Activated T-helper 1 cell treated with anti-CD3 and anti-CD28 coated beads, Interleukin-12 subunit alpha, Interleukin-12 subunit beta, Interleukin-2, Interleukin-4 antibody, amounts not matched to agents 30 ng/mL and 10 ng/mL and 1 ng/mL, durations not matched to agents 14 hours and 24 hours and 36 hours (primary cell): ENCODE measurements at places on chromosomes 7 and 10.

DNA sequence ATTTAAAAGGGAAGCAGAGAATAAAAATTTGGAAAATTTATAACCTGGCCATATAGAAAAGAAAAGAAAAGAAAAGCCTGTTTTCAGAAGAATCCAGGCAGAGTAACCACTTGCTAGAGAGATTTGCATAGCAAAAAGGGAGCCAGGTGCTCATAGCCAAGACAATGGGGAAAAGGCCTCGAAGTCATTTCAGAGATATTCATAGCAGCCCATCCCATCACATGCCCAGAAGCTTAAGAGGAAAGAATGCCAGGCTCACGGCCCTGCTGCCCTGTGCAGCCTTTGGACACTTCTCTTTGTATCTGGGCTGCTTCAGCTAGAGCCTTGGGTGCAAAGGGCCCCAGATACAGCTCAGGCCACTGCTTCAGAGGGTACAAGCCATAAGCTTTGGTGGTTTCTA, 159.8 kb downstream of the CCDC7 start:
- no peaks in the 10 kb centered on the region for H3K36me3 ChIP-seq
- H3K27me3 ChIP-seq = no peaks in the 10 kb centered on the region
- no peak for DNase-seq
- no peak overlapping the region for H3K27ac ChIP-seq
- H3K4me3 ChIP-seq = no peak overlapping the region

DNA sequence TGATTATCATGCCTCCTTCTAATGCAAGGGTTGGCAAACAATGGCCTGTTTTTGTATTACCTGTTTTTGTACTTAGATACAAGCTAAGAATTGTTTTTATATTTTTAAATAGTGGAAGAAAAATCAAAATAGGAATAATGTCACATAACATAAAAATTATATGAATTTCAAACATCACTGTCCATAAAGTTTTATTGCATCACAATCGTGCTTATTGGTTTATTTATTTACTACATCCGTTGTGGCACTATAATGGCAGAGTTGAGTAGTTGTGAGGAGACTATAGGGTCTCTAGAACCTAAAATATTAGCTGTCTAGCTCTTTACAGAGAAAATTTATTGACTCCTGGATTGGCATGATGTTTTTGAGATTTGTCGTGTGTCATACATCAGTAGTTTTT, 4.1 kb downstream of the KIF20B start:
- no peak for DNase-seq
- no peaks in the 10 kb centered on the region for H3K27me3 ChIP-seq
- no peak overlapping the region for H3K27ac ChIP-seq
- peaks cover 16% of the 10 kb centered on the region for H3K36me3 ChIP-seq
- H3K4me3 ChIP-seq = peak overlapping the region; percentile 17
- H3K4me1 ChIP-seq = peaks cover 67% of the 10 kb centered on the region

GRCh38 chr10:17771017-17771416, 19.0 kb downstream of the TMEM236 start:
- H3K4me1 ChIP-seq = no peaks in the 10 kb centered on the region
- no peak overlapping the region for H3K27ac ChIP-seq
- no peak for DNase-seq
- H3K27me3 ChIP-seq = peaks cover 4% of the 10 kb centered on the region

DNA sequence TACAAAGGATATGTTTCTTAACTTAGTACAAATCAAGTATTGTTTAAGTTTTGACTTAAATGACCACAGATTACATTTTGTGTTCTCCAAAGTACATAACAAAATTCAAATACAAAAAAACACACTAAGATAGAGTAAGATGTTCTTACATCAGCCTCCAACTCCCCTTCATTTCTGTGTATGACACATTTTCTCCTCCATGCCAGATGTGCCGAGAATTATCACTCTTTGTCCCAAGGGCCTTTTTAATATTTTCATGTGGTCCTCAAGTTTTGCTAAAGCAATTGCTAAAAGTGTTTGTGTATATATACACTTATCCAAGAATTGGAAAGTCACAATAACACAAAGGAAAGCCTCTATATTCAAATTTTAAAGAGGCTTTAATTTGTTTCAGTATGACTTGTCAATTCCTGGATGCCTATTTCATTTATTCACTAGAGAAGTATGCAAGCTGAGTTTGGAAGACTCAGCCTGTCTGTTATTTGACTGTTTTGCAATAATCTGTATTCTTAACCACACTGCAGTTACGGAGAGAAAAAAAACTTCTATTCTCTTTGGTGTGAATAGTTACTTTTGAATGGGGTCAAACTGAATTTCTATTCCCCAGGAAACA, 586.4 kb upstream of the SEMA3D start:
- H3K27me3 ChIP-seq = no peaks in the 10 kb centered on the region
- H3K4me1 ChIP-seq = no peaks in the 10 kb centered on the region
- H3K27ac ChIP-seq = no peak overlapping the region
- DNase-seq = no peak

- H3K36me3 ChIP-seq = peaks cover 13% of the 10 kb centered on the region
- H3K27ac ChIP-seq = no peak overlapping the region
- H3K27me3 ChIP-seq = no peaks in the 10 kb centered on the region
- H3K4me3 ChIP-seq = no peak overlapping the region
- peaks cover 34% of the 10 kb centered on the region for H3K4me1 ChIP-seq
Observed at GRCh38 chr7:112453505-112454171, 3.4 kb downstream of the IFRD1 start.

DNA sequence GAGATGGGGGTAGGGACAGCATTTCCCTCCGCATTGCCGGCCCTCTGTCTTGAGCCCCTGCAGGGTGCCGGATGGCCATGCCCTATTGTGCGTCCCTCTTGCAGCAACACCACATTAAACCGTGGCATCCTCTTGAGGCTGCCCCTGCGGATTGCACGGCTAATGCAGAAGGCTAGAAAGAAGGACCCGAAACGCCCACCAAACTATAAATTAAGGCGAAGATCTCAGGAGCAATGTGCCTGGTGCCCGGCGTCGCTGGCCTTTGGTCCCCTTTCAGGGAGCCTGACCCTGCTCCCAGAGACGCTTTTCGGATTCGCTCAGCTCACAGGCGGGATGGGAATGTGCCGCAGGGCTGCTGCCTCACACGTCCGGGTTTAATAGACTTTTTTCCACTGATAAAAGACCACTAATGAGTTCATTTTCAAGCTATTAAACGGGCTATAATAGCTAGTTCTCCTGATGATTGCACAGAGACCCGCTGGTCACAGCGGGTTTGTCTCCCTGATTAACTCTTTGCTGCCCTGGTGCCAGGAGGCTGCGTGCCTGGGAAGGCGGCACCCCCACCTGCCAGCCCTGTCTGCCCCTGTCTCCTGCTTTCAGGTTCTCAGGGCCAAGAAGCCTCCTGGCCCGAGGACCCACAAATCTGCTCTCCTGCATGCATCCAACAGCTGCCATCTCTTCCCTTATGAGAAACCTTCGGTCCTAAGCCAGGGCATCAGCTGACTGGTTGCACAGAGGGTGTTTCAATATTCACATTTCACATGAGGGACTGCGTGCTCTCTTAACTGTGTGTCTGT, 128.3 kb downstream of the ADARB2 start:
- no peak overlapping the region for H3K27ac ChIP-seq
- peaks cover 24% of the 10 kb centered on the region for H3K27me3 ChIP-seq
- no peak overlapping the region for H3K4me3 ChIP-seq
- no peaks in the 10 kb centered on the region for H3K4me1 ChIP-seq

GRCh38 chr7:87510411-87510875, 35.0 kb upstream of the ABCB4 start:
- no peaks in the 10 kb centered on the region for H3K27me3 ChIP-seq
- H3K4me1 ChIP-seq = peaks cover 27% of the 10 kb centered on the region
- H3K4me3 ChIP-seq = no peak overlapping the region
- peak overlapping the region; percentile 24 for H3K27ac ChIP-seq
- H3K36me3 ChIP-seq = no peaks in the 10 kb centered on the region

DNA sequence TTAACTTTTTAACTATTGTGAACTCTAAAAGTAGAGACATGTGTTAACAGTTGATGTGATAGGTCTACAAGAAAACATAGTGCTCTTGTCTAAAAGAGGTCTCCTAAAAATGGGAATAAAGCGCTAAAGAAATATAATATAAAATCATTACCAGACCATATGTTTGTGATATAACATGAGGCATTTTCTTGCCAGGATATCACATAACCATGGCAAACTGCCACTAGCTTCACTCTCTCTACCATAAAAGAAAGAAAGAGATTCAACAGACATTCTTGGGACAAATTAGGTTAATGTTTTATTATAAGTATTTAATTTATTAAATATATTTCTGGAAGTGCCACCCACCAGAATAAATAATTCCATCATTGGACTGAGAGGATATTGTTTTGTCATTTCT, 115.0 kb downstream of the TMEM26 start:
- no peaks in the 10 kb centered on the region for H3K4me1 ChIP-seq
- no peak overlapping the region for H3K27ac ChIP-seq
- no peak overlapping the region for H3K4me3 ChIP-seq
- H3K27me3 ChIP-seq = no peaks in the 10 kb centered on the region

DNA sequence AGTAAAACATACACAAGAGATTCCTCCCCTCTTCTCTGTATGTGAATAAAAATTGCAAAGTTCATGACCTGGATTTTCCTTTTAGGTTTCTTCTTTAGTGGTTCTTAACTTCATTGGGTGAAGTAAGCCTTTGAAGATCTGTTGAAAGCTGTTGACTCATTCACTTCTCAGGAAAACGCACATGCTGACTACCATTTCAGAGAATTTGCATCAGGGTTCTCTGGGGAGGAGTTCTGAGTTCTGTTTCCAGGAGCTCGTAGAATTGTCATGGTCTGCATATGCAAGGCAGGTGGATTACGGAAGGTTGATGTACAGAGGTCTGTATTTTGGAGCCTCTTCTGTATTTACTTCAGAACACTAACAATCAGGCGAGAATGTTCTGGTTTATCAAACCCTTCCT, 962 bp upstream of the SLC26A4 start:
- peaks cover 2% of the 10 kb centered on the region for H3K27me3 ChIP-seq
- peak; percentile 67 for DNase-seq
- H3K4me1 ChIP-seq = peaks cover 53% of the 10 kb centered on the region
- H3K27ac ChIP-seq = peak overlapping the region; percentile 89

GRCh38 chr7:24971333-24972165, 8.4 kb downstream of the OSBPL3 start:
- H3K27ac ChIP-seq = peak overlapping the region; percentile 47
- DNase-seq = no peak
- no peaks in the 10 kb centered on the region for H3K27me3 ChIP-seq
- no peak overlapping the region for H3K4me3 ChIP-seq
- peaks cover 27% of the 10 kb centered on the region for H3K36me3 ChIP-seq

DNA sequence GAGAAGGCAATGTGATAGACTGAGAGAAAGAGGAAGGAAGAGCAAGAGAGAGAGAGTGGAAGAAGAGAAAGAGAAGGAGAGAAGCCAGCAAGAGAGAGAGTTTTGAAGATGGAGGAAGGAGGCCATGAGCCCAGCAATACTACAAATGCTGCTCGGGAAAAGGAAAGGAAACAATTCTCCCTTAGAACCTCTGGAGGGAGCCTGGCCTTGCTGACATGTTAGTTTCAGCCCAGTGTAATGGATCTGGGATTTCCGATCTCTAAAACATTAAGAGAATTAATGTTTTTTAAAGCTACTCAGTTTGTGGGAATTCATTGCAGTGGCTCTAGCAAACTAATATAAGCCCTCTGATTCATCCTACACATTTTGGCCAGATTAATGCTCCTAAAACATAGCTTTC, 206.8 kb upstream of the MTPN start:
- no peaks in the 10 kb centered on the region for H3K36me3 ChIP-seq
- no peaks in the 10 kb centered on the region for H3K27me3 ChIP-seq
- no peak overlapping the region for H3K27ac ChIP-seq
- H3K4me1 ChIP-seq = no peaks in the 10 kb centered on the region
- no peak overlapping the region for H3K4me3 ChIP-seq

- no peaks in the 10 kb centered on the region for H3K27me3 ChIP-seq
- H3K36me3 ChIP-seq = no peaks in the 10 kb centered on the region
- peaks cover 12% of the 10 kb centered on the region for H3K4me1 ChIP-seq
- H3K4me3 ChIP-seq = no peak overlapping the region
- no peak for DNase-seq
Observed at GRCh38 chr10:34275626-34276130, 539.4 kb downstream of the PARD3 start.

GRCh38 chr7:29977886-29978651, 11.5 kb downstream of the SCRN1 start:
- H3K4me1 ChIP-seq = no peaks in the 10 kb centered on the region
- no peak overlapping the region for H3K27ac ChIP-seq
- no peaks in the 10 kb centered on the region for H3K36me3 ChIP-seq
- H3K27me3 ChIP-seq = peaks cover 8% of the 10 kb centered on the region

GRCh38 chr10:75009426-75009825, 102.0 kb upstream of the SAMD8 start:
- H3K27me3 ChIP-seq = no peaks in the 10 kb centered on the region
- peaks cover 44% of the 10 kb centered on the region for H3K4me1 ChIP-seq
- H3K4me3 ChIP-seq = no peak overlapping the region
- DNase-seq = no peak
- H3K36me3 ChIP-seq = peaks cover 12% of the 10 kb centered on the region

- H3K27ac ChIP-seq = no peak overlapping the region
- H3K36me3 ChIP-seq = no peaks in the 10 kb centered on the region
- no peak overlapping the region for H3K4me3 ChIP-seq
- H3K4me1 ChIP-seq = no peaks in the 10 kb centered on the region
- H3K27me3 ChIP-seq = peaks cover 2% of the 10 kb centered on the region
Observed at GRCh38 chr10:131650169-131650705, 250.6 kb upstream of the PPP2R2D start.

DNA sequence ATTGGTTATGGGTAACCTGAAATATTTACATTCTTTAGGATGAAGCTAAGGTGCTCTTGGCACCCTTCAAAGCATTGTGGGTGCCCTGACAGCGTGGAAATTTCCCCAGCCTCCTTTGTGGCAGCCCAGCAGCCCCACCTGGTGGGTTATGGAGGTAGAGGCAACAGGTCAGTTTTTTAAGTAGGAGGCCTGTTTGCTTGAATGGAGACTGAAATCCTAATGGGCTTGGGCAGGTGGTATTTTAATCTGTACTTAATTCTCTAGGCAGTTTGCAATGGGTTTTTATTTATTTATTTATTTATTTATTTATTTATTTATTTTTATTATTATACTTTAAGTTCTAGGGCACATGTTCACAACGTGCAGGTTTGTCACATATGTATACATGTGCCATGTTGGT, 139.4 kb downstream of the EPC1 start:
- peaks cover 5% of the 10 kb centered on the region for H3K4me1 ChIP-seq
- DNase-seq = peak; percentile 45
- no peaks in the 10 kb centered on the region for H3K27me3 ChIP-seq
- H3K4me3 ChIP-seq = no peak overlapping the region

DNA sequence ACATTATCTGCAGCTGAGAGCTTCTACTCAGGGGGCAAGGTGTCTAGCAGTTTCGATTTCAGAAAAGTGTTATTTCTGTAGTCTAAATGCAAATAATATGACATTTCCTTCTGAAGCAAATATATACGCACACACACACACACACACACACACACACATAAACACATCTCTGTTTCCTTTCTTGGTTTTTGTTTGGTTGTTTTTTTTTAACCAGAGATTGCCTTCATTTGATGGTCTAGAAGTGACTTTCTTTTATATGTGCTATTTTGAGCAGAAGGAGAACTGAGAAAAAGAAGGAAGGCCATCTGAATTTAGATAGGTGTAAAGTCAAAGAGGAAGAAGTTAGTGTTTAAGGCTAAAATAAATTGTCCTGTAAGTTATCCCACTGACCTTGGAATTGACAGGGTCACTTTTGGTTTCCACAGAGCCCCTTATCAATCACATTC, 142.2 kb downstream of the TRIL start:
- DNase-seq = no peak
- no peaks in the 10 kb centered on the region for H3K27me3 ChIP-seq

GRCh38 chr10:31129880-31130405, 98.3 kb upstream of the ZNF438 start:
- DNase-seq = no peak
- no peak overlapping the region for H3K4me3 ChIP-seq
- peaks cover 6% of the 10 kb centered on the region for H3K36me3 ChIP-seq
- H3K27ac ChIP-seq = no peak overlapping the region

GRCh38 chr10:44512431-44513022, 127.6 kb upstream of the CXCL12 start:
- H3K4me3 ChIP-seq = no peak overlapping the region
- no peaks in the 10 kb centered on the region for H3K36me3 ChIP-seq
- no peak for DNase-seq
- no peaks in the 10 kb centered on the region for H3K4me1 ChIP-seq
